ENCODE measurements at places on chromosomes 16 and 17. TPM values are rescaled to one million over a fixed set of nuclear protein-coding genes. Genes with fewer than 3 reads are reported as not detected.

Gene VPS9D1
- 14.6 TPM for total RNA-seq

Gene CCDC200
- 0.74 TPM for total RNA-seq

Gene CCR7
- 451 TPM for total RNA-seq

Gene SDK2
- 12.7 TPM for total RNA-seq

Gene C1QTNF1
- total RNA-seq: not detected

Gene SBK1
- 1.3 TPM for total RNA-seq

Gene ACBD4
- total RNA-seq: 39.4 TPM

Gene RGS9
- 3.4 TPM for total RNA-seq

Gene CBX8
- total RNA-seq: 10.3 TPM

Gene RRAD
- 0.80 TPM for total RNA-seq

Gene RPA1
- 74.2 TPM for total RNA-seq

Gene MYH13
- not detected for total RNA-seq

Gene IGSF6
- total RNA-seq: 1.3 TPM

Gene CX3CL1
- not detected for total RNA-seq

Gene TNP2
- total RNA-seq: not detected

Gene KCTD13
- total RNA-seq: 83.9 TPM

Gene HBM
- total RNA-seq: 0.64 TPM

Gene TOX3
- not detected for total RNA-seq

Gene FN3KRP
- total RNA-seq: 44.2 TPM

Gene NLRC5
- 510 TPM for total RNA-seq

Gene KCNJ2
- not detected for total RNA-seq

Gene XYLT1
- 59.6 TPM for total RNA-seq

Gene SPAG5
- total RNA-seq: 10.1 TPM
